Choroid plexus epithelial cell (primary cell): ENCODE measurements at places on chromosomes 2 and 18.

- no peak for DNase-seq
Observed at GRCh38 chr18:62438402-62438801, 84.4 kb upstream of the ZCCHC2 start.

GRCh38 chr2:153935511-153935910, 63.8 kb downstream of the GALNT13 start:
- no peak for DNase-seq

- DNase-seq: no peak
Observed at GRCh38 chr2:164523009-164523408, 98.3 kb downstream of the GRB14 start.

DNA sequence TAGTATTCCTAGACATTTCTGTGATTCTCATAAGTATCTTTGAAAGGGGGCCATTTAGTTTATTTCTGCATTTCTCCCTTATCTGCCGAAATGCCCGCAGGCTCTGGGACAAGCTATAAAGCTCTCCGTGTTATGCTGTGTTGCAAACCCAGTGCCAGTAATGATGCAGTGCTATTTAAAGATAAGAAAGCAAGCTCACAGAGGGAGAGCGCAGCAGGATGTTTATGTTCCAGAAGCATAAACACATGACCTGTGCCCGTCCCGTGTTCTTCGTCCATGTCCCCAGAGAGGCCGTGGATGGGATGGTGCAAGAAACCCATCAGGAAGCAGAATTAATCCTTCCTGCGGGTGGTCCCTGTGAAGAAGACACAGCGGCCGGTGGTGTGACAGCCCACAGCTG, 99.4 kb downstream of the NEDD4L start:
- DNase-seq: peak; percentile 87

GRCh38 chr2:108829578-108830310, 43.2 kb downstream of the CCDC138 start:
- no peak for DNase-seq

GRCh38 chr2:237190966-237191713, 105.5 kb downstream of the COPS8 start:
- DNase-seq: no peak

GRCh38 chr2:186910996-186911395, 62.0 kb upstream of the ZSWIM2 start:
- DNase-seq: no peak
